ENCODE measurements at places on chromosomes 2 and 18.

DNA sequence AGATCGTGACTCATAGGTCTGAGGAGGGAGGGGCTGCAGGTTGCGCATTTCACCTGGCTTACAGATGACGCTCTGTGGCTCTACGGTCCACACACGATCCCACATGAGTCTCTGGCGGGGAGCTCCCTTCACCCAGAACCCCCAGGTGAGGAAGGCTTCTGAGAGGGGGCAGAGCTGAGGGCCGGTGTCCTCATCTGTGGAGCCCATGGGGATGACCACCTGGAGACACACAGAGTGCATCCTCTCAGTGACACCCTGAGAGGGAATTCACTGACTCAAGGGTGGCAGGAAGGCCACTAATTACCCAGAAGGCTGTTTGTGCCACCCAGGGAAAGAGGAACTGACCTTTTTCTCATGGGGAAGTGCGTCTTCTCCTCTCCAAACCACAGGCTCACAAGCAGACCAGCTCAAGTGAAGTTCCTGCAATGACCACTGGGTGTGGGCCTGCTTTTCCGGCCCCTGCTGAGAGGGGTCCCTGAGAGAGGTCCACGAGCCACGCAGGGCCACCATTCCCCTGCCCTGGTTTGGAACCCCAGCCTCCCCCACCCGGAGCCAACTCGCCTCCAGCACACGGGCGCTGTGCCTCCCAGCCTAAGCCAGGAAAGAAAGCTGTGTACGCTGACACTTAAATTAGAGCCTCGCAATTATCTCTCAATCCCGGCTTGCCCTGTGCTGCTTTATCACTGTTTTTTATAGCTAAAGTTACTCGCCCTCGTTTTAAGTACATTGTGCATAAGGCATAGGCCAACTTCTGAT lies 114.1 kb downstream of the BCL11A start:
- no peak for DNase-seq

GRCh38 chr2:184370954-184371353 lies 227.4 kb upstream of the ZNF804A start:
- no peak for DNase-seq

DNA sequence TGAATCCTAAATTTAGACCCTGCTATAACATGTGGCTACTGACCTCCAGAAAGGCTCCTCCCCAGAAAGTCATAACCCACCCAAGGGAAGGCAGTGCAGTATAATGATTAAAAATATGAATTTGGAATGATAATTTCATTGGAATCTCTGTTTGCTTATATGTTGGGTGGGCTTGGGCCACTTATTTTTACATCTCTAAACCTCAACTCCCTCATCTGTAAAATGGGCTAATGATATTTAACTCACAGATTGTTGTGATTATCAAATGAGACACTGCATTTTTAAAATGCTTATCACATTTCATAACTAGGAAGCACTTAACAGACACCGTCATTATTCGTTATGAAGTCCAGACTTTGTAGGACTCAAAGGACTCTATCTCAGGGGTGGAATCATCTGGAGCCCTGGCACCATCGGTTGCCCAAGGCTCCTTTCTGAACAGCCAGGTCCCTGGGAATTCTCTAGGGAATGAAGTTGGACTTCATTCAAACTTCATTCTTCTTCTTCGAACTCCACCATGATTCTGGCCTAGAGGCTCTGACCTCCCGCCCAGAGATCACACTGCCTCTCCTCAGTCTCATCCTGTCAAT lies 33.1 kb upstream of the RMDN2 start:
- DNase-seq, result no peak

DNA sequence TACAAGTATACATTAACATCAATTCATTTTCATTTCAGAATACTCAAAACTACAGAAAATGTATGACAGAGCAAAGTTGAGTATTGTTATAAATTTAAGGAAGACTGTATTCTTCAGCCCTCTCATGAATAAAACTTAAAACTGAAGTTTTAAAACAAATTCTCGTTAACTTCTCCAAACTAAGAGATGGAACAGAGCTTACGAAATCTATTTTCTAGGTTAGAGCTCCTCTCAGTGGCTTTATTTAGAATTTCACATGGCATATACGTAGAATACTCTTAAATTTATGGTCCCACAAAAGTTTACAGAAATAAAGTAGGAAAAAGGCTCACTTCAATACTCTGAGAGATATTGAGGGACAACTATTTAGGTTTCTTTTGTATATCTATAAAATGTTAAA lies 612.1 kb downstream of the KCNJ3 start:
- no peak for DNase-seq

All from HFFc6 (cell line).